SK-N-MC (cell line): ENCODE measurements at places on chromosomes 6 and 20.

DNA sequence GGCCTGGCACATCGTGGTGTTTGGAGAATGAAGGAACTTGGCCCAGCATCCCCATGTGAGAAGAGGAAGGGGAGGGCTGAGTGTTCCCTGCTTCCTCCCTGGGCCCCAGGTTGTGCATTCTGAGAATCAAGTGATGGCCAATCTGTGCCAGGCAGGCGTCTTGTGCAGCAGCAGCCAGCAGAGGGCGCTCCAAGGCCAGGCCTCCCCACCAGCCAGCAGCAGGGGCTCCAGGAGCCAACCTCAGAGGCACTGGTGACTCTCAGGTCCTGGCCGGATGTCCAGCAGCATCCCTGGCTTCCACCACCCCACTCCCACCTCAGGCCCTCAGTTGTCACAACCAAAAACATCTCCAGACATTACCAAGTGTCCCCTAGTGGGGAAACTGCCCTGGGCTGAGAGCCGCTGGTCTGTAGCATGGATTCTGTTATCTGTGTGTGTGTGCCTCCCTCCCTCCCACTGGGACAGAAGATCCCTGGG, 192.0 kb downstream of the PREX1 start:
- no peak for DNase-seq

- no peak for DNase-seq
These were observed 233.5 kb upstream of the AGPAT4 start for GRCh38 chr6:161507375-161507774.

DNA sequence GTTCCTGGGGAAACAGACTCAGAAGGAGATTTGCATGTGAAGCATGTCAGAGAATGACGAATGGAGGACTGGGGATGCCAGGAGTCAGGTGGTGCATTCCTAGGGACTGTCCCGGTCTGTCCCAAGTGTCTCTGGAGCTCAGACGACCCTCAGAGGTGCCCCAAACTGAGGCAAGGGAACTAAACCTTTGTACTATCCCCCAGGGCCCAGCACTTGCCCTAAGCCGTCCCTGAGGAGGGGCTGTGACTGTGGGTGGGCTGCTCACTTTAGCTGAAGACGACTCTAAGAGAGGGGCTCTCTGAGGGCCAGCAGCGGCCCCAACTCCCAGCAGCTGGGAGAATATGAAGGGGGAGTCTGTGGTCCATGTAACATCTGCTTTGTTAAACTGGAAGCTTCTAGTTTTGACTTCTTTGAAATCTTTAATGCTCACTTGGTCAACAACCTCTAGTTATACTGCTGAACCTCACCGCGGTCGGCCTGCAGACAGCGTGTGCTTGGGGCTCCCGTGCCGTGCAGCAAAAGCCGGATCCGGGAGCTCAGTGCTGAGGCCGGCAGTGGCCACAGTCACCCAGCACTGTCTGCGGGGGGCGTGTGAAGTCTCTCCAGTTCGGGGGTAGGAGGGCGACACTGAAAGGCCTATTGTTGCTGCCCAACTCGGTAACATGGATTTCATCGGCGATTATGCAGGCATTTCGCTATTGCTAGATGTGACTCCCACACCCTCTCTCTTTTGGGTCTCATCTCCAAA, 34.2 kb downstream of the TUBB2B start:
- DNase-seq: no peak

DNA sequence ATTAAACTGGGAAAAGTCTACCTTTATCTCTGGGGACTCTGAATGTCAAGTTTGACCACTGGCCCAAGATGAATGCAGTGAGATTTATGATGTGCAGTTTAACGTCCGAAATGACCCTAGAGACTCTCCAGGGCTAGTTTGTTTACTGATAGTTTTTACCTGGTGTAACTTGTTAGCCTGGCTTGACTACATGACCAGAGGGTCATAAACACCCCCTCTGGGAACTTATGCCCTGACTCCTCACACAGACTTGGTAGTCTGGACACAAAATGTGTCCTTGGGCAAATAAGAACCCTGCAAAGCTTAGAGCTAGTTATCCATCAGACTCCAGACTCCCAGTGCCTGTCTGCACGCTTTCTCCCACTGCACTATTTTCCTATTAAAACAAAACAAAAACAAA, 606.5 kb downstream of the HACE1 start:
- DNase-seq: no peak

GRCh38 chr20:46192376-46192944, 74.3 kb downstream of the CD40 start:
- DNase-seq: no peak

DNA sequence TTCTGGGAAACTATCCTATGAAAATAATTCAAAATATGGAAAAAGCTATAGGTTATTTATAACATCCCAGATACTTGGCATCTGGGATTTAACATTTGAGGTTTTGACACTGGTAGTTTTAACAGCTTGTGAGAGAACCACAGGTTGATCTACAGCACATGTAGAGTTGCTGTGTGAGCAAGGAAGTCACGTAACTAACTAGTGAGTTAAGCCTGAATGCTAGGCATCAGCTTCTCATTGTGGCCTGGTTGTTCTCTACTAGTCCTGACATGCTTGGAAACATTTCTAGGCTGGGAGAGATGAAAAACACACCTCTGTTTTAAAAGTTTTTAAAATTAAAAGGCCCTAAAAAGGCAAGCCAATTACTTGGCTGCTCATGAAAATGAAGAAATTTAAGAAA, 28.2 kb downstream of the ESF1 start:
- no peak for DNase-seq

DNA sequence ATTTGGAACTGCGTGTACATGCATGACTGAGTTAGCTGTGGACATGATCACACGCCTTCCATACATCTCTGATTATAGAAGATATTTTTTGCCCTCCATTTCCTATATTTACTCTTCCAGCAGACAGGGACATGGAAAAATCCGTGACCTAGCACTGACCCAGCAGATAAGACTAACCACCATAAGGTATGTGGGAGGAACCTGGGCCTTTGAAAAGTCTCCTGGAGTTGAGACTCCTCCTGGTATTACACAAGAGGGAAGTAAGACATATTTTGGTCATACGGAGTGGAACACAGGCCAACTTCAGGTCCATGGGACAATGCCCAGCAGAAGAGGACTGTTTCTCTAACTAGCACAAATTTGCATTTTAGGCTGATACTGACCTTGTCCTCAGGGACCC, 13.7 kb upstream of the SIRPB1 start:
- DNase-seq: no peak

- DNase-seq: no peak
These were observed 51.7 kb downstream of the ALDH5A1 start for GRCh38 chr6:24546439-24546838.

DNA sequence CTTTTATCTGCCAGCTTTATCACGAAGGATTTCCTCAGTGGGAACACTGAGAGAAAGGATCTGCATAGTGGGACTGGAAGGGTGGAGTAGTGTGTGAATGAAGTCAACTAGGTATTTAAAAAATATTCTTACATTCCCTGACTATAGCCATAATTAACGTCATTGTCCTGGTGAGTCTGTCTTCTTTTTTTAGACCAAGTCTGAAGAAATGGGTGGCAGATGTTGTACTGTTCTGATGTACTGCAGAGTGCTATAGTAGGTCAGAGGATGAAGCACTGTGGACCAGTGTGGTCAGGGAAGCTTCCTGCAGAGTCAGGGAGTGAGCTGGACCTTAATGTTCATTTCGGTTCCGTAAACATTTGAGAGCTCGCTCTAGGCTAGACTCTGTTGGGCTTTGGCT, 11.9 kb downstream of the TULP4 start:
- DNase-seq: no peak

- DNase-seq: no peak
These were observed 57.8 kb upstream of the TAB2 start for GRCh38 chr6:149259753-149260152.

DNA sequence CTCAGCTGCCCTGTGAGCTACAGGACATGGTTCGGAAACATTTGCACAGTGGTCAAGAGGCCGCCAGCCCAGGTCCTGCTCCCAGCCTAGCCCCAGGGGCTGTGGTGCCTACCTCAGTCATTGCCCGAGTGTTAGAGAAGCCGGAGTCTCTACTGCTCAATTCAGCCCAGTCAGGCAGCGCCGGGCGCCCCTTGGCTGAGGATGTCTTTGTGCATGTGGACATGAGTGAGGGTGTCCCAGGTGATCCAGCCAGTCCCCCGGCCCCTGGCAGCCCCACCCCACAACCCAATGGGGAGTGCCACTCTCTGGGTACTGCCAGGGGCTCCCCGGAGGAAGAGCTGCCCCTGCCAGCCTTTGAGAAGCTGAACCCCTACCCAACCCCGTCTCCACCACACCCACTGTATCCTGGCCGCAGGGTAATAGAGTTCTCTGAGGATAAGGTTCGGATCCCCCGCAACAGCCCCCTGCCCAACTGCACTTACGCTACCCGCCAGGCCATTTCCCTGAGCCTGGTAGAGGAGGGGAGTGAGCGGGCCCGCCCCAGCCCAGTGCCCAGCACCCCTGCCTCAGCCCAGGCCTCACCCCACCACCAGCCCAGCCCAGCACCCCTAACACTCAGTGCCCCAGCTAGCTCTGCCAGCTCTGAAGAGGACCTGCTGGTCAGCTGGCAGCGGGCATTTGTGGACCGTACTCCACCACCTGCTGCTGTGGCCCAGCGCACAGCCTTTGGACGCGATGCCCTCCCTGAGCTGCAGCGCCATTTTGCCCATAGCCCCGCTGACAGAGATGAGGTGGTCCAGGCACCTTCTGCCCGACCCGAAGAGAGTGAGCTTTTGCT, 5.2 kb downstream of the LRRC73 start:
- DNase-seq: no peak

DNA sequence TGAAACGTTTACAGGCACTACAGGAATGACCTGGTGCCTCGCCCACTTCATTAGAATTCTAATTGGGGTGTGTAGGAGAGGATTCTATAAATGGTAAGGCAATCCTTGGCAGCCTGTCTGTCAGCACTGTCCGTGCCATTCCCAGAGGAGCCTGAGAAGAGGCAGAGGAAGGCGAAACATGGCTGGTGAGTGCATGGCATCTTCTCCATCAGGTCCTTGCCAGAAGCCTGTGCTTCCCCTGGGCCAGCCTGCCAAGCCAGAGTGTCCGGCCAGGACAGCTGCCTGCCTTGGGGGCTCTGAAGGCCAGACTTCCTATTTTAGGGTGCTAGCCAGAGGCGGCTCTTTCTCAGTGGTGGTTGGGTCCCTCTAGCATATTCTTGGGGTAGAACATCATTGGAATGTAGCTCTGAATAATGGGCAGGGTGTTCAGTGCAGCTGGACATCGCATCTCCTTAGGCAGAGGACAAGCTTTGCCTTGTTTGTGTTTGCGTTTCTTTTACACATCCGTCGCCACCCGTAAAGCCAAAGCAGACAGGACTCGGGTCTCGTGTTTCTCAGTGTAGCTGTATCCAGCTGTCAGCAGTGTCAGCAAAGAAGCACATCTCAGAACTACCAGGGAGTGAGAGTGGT, at the start of gene TGM3:
Gene TGM3 (plus strand): TSS at position 116 of the 630 bp plus-strand sequence. CDS start 63 bp downstream, at position 179.
- DNase-seq: no peak

GRCh38 chr6:38542031-38542430, 97.7 kb downstream of the BTBD9 start:
- DNase-seq: no peak

- DNase-seq: no peak
These were observed 47.4 kb downstream of the PKIB start for GRCh38 chr6:122657601-122658000.

DNA sequence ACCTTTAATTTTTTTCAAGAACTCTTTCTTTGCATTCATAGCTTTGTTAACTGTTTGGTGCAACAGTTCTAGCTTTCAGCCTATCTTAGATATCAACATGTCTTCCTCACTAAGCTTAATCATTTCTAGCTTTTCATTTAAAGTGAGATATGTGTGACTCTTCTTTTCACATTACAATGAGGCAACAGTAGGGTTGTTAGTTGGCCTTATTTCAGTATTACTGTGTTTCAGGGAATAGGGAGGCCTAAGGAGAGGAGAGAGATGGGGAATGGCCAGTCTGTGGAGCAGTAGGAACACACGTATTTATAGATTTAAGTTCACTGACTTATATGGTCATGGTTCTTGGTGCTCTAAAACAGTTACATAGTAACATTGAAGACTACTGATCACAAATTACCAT, 35.8 kb downstream of the CST9L start:
- DNase-seq: no peak

- no peak for DNase-seq
These were observed 220.2 kb upstream of the EXOC2 start for GRCh38 chr6:912871-913835.

DNA sequence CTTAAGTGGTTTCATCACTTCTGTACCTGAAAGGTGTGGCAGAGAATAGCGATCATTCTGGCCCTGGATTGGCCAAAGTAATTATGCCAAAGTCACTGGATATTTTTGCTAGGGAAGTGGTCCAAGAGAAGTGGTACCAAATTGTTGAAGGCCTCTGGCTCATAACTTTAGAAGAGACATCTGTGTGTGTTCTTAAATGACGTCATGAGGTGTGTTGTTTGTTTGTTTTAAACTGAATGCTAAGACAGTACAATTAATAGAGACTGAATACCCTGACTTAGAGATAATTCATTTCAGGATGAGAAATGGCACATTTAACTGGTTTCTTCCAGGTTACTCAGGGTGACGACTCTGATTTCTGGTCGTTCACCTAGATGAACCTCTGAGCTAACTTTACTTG, 3.3 kb downstream of the VAPB start:
- DNase-seq: no peak

GRCh38 chr20:36866681-36867495, 9.1 kb upstream of the TLDC2 start:
- no peak for DNase-seq

DNA sequence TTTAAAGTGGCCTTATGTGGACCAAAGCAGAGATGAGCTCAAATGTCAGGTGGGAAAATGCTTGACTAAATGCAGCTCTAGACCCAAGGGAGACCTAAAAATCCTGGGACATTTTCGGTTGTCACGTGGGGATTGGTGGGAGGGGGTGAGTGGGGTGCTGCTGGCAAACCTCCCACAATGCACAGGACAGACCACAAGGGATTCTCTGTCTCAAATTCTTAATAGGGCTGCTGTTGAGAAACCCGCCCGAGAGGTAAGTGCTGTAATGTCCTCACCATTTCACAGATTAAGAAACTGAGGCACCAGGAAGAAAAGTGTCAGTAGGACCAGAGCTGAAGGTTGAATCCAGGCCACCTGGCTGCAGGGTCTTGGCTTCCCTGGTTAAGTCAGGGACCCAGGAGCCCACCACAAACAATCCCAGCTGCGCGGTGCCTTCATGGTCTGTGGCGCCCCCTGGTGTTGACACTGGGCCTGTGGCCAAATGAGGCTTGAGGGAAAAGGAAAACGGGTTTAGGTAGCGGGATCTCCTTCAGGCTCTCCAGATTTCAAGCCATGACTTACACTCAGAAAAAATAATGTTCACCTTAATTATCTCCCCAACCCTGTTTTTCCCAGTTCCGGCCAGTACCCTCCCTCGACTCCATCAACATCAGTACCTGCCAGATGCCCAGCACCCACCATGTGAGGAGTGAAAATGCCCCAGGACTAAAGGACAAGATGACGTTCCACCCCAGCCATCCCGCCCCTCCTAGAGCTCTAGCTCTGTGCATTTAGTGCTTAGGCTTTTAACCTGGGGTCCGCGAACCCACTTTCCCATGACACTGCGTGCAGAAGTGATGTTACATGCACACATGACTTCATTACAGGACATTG, 7.2 kb downstream of the HLA-G start:
- DNase-seq: no peak
